ENCODE measurements at places on chromosomes 3 and 15.
A peak's percentile ranks its signal among the peaks of the same experiment; 100 is the strongest.

DNA sequence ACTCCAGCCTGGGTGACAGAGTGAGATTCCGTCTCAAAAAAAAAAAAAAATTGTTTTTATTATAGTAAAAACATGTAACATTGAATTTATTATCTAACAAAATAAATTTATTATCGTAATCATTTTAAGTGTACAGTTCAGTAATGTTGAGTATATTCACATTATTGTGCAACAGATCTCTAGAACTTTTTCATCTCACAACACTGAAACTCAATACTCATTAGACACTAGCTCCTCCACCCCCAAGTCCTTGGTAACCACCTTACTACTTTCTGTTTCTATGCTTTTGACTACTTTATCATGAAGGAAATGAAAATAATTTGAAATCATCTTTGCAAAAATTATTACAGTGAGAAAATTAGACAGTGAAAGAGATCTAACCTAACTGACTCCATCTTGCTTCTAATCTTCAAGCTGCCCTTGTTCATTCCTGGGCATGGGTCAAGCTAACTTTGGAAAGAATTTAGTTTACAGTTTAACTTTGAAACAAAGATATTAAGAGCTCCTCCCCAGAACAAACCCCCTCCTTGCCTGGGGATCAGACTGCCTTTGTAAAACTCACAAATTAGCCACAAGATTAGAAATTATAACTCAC, 15.0 kb upstream of the FYCO1 start:
- no peak for DNase-seq

GRCh38 chr3:97197083-97197482, 382.7 kb downstream of the EPHA6 start:
- no peak for DNase-seq

GRCh38 chr15:92714077-92714476, 58.5 kb upstream of the FAM174B start:
- peak; percentile 50 for DNase-seq

DNA sequence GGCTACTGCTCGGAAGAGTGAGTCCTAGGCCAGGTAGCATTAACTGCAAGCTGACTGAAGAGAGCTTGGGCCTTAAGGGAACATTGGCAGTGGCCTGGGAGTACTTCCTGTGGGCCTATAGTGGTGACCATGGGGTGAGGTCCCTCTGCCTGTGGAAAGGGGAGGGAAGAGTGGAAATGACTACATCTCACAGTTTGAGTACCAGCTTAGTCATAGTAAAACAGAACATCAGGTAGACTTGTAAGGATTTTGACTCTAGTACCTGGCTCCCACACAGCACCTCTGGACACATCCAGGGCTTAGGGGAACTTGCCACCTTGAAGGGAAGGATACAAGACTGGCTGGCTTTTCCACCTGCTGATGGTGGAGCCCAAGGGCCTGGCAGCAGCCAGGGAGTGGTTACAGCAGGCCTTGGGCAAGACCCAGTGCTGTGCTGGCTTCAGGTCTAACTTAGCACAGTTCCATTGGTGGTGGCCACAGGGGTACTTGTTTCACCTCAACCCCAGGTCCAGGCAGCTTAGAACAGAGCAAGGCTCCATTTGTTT, 147.8 kb downstream of the SLC9A9 start:
- DNase-seq: no peak

GRCh38 chr3:53645754-53646153, 151.3 kb downstream of the CACNA1D start:
- no peak for DNase-seq

- DNase-seq: no peak
Observed at GRCh38 chr3:195253923-195254432, 17.0 kb downstream of the XXYLT1 start.

GRCh38 chr15:96720251-96720650, 389.8 kb downstream of the NR2F2 start:
- no peak for DNase-seq

DNA sequence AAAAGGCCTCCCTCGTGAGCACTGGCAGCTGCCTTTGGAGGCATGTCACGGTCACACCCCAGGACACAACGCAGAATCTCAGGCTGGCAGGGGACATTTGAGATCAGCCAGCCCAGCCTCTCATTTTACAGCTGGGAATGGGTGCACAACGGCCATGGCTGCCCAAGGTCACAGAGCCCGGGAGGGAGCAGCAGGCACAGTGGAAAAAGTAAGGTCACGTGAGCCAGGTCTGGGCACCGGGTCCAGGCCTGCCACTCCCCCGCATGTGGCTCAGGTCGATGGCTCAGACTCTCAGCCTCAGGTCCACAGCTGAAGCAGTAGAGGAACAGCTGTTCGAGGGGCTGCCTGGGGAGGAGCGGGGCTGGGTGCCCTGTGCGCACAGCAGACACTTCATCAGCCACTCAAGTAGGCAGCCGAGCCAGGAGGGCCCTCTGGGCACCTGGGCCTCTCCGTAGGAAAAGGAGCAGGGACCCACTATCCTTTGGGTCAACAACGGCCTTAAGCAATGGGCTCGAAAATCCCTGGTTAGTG, 260.6 kb downstream of the GOLGA6L6 start:
- no peak for DNase-seq

- no peak for DNase-seq
Observed at GRCh38 chr3:136783708-136784191, 31.6 kb upstream of the STAG1 start.

DNA sequence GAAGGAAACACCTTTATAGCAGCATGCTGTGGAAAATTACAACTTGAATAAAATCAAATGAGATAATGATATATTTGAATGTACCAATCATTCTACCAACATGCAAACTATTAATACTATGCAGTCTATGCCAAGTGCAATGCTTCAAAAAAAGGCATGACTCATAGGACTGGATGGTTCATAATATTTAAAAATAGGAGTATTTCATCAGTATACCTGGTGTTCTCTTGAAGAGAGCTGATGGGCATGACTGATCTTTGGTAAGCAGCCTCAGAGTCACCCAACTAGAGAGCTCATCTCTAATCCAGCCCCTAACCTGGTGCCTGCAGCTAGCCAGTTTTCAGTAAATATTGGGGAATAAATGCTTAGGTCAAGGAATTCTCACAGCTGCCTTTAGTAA, 434.7 kb upstream of the ARRDC4 start:
- no peak for DNase-seq

- DNase-seq: no peak
Observed at GRCh38 chr3:64073158-64073761, 50.0 kb upstream of the PSMD6 start.

DNA sequence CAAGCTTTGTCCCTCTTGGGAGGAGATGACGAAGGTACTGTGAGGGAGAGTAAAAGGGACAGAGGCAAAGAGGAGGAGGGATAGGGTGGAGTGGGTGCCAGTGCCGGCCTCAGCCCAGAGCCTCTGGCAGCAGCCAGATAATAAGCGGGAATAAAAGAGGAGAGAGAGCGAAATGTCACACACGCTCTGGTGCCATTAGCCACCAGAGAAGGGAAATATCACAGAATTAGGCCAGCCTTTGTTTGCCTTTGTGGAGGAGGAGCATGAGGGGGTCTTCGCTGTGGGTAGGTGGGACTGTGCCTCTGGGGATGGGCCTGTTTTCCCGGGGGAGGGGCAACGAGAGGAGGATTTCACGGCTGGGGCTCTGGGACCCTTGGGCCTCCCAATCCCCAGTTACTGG, 67.8 kb downstream of the LINGO1 start:
- DNase-seq: no peak

DNA sequence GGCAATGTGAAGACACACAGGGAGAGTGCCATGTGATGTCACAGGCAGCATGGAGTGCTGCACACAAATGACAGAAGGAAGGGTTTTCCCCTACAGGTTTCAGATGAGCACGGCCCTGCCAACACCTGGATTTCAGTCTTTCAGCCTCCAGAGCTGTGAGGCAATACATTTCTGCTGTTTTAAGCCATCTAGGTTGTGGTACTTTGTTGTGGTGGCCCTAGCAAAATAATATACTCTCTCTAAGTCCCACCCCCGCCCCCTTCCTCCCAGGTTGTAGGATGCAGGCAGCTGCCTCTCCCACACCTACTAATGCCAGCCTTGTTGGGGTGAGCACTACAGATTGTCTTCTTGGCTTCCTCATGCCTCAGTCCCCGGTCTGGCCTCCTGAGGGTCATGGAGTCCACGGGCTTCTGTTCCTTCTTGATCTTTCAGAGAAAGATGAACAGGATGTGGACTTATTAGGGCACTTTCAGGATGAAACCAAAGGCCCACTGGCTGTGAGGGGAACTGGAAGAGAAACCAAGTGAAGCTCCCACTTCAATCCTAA, 180.0 kb downstream of the CD47 start:
- DNase-seq: peak; percentile 47

DNA sequence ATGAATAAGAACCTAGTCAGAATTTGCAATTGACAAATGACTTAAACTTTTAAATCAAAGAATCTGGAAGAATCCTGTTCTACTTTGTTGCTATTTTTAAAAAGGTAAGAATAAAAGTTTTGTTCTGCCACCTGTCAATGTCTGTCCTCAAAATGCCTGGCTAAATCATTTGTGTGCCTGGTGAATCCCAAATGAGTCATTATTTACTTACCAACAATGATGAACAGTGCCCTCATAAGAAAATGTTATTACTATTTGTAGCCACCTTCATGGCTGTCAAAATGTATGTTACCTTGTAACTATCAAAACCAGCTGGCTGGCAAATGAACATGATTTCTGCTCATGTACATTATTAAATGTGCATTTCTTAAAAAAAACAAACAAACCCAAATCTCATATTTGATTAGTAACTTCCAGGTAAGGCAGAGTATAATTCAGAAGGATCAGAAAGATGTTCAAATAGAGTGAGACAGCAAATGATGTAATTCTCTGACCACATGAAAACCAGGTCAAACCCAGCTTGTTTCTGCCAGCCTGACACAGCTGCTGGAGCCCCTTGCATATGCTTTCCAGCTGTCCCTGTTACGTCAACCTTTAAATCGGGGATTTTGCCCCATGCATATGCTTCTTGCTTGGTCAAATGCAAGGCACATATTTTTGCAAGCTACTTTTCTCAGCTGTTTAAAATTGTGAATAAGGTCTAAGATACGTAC, 137.9 kb downstream of the SSR3 start:
- no peak for DNase-seq

DNA sequence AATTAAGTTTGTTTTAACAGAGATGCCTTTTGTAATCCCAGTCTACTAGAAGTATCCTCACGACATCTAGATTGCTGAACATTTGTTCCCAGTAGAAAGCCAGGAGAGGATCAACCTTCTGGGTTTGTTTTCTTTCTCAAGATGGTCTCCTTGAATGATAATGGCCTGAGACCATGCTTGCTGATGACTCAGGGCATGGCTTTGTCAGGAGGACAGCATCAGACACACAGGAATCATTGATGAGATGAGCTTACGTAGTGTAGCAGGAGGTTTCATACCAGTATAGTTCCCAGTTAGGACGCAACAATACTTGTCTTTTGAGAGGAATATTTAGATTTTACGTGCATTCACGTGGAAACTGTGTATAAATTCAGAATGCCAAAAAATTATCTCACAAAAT, 38.6 kb downstream of the ATP1B3 start:
- DNase-seq: no peak

DNA sequence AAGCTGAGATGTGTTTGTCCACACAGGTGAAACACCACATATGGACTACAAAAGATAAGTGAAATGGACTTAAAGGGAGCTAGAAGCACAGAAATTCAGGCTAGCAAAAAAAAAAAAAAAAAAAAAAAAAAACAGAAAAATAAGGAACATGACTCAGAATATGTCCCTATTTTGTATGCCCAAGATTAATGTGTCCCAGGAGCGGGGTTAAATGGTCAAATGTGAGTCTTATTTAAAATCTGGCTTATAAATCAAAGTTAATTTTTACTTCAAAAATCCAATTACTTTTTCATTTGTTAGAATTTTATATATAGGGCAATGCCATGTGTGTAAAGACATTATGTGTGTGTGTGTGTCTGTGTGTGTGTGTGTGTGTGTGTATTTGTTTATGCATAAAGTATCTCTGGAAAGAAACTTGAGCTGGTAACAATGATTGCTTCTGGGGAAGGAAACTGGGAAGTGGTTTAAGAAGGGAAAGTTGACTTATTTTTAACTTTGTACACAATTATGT, 986.5 kb downstream of the ROBO2 start:
- DNase-seq: no peak
